ENCODE measurements at places on chromosomes 13 and 19.

- DNase-seq: peak; percentile 45
Measured at GRCh38 chr19:38701455-38702063, 42.7 kb downstream of the CAPN12 start.

DNA sequence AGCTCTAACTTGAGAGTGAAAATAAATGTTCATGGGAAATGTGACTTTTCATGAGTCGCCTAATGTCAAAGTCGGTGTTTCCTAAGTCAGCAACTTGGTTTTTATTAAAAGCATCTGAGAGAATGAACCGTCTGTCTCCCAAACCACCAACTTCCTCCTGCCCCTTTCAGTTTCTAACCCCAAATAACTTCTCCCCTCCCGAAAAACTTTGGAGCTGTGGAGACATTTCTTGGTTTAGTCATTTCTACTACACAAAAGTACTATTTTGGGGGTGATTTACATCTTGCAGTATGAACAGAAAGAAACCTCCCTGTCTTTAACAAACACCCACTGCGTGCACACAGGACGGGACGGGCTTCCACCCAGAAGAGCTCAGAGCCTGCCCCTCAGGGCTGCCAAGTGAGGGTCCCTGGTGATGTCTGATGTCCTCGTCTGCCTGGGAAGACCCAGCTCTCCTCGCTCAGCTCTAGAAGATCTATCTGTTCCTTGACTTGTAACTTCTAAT is 65.0 kb downstream of the RASA3 start:
- no peak for DNase-seq

DNA sequence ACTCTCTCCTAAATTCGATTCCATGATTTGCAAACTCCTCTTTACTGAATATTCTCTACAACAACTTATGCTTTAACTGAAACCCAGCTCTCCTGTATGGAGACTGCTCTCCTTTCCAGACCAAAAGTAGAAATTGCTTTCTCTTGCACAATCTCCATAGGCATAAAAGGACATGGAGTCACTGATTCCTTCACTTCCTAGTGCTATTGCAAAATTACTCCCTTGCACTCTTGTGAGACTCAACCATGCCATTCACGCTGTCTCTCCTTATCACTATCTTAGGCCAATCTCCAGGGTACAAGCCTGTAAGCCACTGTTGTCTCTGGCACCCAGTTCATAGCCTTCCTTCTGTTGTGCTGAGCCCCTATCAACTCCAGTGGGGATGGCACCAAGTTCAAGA is 30.6 kb downstream of the SERPINE3 start:
- DNase-seq: no peak

- no peak for DNase-seq
Measured at GRCh38 chr13:97535614-97536013, 101.6 kb downstream of the RAP2A start.

GRCh38 chr19:46033401-46033800 is 7.4 kb downstream of the IGFL4 start:
- DNase-seq: no peak

DNA sequence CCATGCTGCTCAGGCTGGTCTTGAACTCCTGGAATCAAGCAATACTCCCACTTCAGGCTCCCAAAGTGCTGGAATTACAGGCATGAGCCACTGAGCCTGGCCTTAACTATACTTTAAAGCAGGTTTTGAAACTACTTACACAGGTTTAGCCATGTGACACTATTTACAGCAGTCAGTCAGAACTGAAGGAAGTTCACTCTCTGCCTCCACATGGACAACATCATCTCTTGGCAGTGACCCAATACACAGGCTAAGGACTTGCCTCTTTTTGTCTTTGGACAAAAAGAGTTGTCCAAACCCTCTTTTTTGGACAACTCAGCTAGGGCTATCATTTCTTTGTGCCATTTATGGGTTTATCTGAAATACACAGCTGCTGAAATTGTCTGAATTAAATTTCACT is 89.0 kb upstream of the CLDN10 start:
- DNase-seq: no peak

DNA sequence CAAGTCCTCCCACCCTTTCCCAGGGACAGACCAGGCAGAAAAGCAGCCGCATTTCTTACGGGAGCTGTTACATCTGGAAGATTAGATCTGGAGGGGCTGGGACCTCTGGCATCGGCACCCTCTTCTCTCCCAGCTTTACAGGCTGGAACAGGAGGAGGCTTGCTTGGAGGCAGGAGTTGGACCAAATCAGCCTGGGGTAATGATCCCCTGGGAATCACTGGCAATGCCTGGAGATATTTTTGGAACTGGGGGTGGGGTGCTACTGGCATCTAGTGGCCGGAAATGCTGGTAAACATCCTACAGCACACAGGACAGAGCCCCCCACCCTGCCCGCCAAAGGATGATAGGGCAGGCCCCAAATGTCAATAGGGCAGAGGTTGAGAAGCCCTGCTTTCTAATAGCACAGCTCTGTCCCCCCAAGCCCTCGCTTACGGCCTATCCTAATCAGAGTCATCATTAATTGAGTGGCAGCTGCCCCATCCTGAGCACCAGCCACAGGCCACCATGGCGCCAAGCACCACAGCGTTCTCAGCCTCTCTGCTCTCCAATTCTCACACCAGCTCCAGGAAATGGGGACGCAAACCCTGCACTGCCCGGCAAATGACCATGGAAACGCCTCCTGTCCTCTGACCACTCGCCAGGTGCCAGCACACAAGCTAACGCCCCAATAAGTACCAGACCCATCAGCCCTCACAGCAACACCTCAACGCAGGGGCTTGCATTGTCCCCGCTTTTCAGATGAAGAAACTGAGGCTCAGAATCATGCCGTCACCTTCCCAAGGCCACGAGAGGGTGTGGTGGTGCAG is 20.6 kb downstream of the LRRC4B start:
- no peak for DNase-seq
